ENCODE measurements at places on chromosomes 3 and 15.

GRCh38 chr3:20039765-20040547 is at the start of gene KAT2B:
Gene KAT2B, plus strand, starts transcription at chr3:20040446. Its CDS starts 32 bp downstream, at chr3:20040478.
- DNase-seq, result peak; percentile 73

GRCh38 chr15:40936709-40937666 is 7.8 kb downstream of the DLL4 start:
- DNase-seq, result no peak

GRCh38 chr3:115254492-115255196 is 107.6 kb upstream of the ZBTB20 start:
- DNase-seq, result peak; percentile 48

DNA sequence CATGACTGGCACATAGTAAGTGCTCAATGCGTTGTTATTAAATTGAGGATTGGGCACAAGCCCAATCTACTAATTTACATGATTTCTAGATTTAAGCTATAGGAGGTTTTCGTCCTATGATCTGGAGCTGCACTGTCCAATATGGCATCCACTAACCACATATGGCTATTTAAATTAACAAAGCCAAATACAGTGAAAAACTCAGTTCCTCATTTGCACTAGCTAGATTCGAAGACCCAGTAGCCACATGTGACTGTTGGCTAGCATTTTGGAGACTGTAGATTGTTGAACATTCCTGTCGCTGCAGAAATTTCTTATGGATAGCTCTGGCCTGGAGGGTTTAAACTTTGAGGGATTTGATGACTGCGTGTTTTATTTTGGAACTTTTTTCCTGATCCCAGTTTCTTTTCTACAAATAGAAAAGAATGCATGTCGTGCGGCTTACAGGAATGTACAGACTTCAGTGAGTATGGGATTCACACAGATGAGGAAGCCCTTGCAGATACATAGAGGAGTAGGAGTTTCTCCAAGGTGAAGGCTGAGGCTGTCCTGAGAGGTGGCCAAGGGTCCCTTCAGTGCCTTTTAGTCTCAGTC is 82.8 kb downstream of the SLCO3A1 start:
- DNase-seq, result no peak

DNA sequence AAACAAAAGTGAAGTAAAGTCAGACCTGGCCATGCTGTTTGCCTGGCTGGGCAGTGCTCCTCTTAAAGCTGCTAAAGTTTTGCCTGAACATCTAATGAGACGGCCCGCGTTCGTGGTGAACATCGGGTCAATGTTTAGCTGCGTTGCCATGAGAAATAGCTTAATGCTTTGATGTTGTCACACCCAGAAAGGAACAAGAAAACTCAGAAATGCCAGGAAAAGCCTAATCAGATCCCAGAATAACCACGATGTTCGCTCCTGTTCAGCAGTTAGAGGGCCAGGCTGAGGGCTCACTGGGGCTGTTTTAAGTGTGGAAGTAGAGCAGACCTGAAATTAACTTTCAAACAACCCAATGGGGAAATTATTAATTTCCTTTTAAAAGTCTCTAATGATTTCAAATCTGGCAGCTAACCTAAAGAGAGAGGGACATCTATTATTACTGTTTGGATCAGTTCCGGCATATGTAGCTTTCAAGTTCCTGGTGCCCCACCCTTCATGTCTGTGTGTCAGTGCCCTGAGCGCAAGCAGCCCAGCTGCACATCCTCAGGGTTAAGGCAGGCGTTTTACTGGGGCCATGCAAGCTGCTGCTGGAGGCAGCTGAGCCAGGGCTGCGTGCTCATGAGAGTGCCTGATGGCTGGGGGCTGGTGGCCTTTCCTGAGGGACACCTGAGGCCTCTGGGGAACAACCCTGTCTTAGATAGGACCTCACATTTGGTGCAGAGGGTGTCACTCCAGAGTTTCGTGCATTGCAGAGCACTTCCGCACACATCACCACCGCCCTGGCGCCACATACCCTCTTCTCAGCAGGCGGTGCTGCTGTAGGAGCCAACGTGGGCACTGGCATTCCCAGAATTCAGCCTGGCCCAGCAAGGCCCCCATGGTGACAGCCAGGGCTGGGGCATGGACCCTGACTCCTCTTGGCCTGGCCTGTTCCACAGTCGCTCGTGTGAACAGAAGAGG is 76.6 kb downstream of the LRRK1 start:
- no peak for DNase-seq

DNA sequence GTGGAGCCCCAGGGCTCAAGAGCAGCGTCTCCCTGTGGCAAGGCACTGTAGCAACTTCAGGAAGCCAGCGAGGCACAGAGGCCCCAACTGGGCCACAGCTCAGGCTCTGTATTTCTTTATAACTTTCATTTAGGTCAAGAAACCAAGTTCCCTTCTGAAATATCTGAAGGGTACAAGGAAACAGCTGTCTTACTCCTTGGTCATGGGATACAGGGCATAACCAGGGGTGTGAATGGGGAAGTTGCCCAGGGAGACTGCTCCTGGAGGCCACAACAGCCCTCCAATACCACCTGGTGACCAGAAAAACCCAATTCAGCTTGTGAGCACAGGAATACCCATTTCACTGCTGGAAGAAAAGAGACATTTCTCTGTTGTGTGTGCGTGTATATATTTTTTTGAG is 13.3 kb upstream of the SPTBN5 start:
- no peak for DNase-seq

DNA sequence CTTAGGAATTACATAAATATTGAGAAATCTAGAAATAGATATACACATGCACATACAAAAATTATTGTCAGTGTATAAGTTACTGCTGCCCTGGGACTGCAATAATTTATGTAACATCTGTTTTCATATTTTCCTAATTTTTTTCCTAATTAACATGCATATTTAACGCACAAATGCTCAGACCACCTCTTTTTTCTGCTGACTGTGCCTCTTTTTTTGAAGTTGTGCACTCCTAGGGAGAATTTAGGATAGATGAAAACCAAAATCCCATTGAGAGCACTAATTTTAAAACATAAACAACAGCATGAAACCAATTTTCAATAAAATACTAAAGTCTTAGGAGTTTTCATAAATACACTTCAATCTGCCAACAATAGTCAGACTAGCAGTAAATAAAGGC is 154.0 kb downstream of the TBC1D5 start:
- no peak for DNase-seq

DNA sequence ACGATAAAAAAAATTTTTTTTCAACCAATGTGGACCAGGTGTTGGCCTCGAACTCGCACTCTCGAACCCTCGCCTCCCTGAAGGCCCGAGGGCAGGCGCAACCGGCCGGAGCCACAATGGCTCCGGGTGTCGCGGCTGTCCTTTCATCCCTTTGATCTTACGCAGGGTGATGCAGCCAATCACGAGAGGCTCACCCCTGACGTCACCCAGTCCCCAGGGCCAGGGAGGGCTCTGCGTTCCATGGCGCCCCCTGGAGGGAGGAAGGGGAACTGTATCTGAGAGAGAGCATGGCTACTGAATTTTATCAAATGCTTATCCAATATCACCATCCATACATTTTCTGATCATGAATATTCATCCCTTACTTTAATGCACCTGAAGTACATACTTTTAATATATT is 15.4 kb upstream of the GMNC start:
- peak; percentile 79 for DNase-seq

DNA sequence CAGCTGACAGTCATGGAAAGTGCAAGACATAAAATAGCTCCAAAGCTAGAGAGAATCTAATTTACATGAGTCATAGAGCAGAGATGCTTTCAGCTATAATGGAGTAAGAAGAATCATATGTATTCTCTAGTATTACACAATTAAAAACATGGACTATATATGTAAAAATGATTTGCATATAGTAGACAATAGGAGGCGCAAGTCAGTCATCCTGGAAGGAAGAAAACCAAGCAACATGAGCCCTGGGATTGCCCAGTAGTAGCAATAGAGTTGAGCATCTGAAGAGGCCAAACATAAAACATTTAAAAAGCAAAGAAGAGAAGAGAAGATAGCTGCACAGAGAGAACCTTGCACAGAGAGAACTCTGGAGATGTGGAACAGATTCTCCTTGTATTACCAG is 455.0 kb downstream of the EPHA3 start:
- DNase-seq, result no peak

GRCh38 chr3:59609657-59610348 is 560.0 kb upstream of the CFAP20DC start:
- DNase-seq, result peak; percentile 10

- no peak for DNase-seq
These were observed 66.8 kb upstream of the KBTBD8 start for GRCh38 chr3:66931291-66931690.

GRCh38 chr3:190059242-190059590 is 61.5 kb downstream of the P3H2 start:
- no peak for DNase-seq

DNA sequence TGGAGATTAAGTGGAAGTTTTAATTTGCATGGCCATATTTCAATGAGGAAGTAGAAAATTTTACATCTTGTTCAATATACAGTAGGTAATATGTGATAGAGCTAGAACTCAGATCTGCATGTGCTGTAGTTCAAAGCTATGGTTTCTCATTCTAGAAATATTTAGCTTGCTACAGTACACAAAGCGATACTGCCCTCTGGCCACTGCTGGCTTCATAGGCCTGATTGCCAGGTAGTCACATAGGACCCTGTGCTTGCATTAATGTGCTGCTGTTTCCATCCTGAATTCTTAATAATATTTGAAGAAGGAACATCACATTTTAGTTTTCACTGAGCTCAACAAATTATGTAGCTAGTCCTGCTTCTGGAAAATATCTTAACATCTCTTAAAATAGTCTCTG is 87.0 kb downstream of the PLSCR2 start:
- DNase-seq, result no peak

GRCh38 chr15:76968306-76968705 is 26.6 kb upstream of the PSTPIP1 start:
- DNase-seq, result no peak

DNA sequence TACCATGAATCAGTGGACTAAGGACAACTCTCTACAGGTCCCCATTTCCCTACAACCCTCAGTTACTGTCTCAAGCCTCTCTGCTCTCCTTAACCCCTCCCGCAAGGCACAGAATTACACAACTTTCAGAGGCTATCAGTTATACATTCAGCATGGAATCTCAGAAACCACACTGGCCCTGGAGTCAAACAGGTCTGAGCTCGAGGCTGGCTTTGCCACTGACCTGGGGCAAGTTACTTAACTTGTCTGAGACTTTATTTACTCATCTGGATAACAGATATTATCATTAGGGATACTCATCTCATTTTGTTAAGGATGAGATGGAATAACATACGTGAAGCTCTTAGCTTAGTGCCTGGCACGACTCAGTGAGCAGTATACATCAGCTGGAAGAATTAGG is 95.2 kb downstream of the WDR76 start:
- DNase-seq, result no peak

DNA sequence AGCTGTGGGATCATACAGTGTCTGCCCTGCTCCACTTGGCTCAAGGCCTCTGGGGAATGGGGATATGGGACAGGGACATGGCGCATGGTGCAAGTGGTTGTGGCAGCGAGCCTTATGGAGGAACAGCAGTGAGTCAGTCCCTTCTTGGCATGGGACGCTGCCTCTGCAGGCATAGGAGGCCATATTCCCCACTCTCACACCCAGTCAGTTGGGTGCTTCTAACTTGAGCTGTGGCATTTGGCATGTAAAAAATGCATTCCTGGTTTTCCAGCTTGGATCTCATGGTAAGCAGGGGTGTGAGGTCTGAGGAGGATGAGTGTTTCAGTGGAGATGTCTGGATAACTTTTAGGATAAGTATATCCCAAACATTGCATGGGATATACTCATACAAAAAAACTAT is 31.6 kb upstream of the UBE2Q2 start:
- no peak for DNase-seq

DNA sequence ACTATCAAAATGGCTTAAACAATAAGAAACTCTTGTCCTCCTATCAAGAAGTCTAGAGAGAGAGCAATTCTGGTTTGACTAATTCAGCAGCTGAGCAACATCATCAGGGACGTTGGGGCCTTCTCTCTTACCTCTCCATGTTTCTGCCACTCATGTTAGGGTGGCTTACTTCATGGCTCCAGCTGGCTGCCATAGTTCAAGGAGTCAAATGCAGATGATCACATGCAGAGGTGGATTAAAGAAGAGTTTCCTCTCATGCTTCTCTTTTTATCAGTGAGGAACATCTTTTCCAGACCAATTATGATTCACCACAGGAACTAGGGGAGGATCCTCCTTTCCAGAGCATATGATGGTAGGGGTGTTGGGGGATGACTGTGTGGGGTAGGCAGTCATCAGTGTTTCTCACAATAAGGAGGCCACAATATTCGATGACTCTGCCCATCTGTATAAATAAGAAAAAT is 45.5 kb downstream of the NEK11 start:
- DNase-seq, result no peak

DNA sequence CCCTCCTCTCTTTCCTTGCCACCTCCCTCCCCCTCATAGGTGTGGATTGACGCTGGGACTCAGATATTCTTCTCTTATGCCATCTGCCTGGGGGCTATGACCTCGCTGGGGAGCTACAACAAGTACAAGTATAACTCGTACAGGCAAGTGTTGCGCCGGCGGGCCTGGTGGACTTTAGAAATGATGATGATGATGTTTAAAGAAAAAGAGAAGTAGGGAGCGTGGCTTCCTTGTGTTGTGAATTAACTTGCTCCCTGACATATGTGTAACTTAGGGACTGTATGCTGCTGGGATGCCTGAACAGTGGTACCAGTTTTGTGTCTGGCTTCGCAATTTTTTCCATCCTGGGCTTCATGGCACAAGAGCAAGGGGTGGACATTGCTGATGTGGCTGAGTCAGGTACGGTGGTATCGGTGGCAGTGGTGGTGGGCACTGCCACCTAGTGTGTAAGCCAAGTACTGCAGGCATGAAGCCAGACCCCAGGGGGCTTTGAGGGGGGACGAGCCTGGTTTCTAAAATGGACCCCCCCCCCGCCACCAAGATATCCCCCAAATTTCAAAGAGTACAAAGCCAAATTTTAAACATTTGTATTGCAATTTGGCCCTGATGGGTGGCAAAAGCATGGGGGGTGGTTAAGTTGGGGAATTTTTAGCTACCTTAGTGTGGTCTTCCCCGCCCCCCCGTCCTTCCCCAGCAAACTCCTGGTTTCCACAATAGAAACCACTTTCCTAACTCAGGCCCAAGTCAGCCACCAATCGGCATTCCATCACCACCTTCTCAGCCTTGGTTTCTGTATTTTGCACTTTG is 65.6 kb downstream of the SLC6A6 start:
- DNase-seq, result peak; percentile 37

DNA sequence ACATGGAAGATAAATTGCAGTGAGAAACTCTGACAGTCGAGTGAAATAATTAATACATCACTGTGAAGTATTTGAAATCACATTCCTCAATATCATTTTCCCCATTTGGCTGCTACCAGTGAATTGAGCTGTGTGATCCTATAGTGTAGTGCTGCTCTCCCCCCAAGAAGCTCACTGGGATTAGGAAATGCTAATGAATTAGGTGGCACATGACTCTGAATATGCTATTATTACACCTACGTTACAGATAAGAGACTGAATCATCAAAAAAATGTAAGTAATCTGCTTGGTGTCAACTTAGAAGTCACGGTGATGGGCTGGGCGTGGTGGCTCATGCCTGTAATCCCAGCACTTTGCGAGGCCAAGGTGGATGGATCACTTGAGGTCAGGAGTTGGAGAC is 34.7 kb upstream of the SYNM start:
- no peak for DNase-seq
